ENCODE measurements at places on chromosomes 5 and 9.

DNA sequence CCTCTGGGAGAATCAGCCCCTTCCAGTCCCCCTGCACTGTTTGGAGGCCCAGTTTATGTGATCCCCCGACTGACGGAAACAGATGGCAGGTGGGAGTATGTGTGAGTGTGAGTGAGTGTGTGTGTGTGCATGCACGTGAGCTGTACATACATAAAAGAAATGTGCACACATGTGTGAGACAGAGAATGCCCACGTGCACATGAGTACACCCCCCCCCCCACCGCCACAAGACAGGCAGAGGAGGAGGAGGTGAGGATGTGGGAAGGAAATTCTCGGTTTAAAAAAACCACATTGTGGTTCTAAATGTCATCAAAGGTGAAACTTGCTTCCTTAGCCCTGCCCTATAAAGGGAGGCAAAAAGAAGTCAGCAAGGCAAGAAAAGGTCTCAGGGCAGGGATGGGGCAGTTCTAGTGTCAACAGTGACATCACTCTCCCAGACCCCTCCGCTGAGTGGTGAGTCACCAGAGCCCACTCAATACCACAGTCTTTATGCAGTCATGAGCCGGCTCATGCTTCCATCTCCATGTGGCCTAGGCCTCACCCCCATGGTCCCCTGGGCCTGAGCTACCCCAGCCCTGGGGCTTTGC, 79.2 kb upstream of the HSPA9 start:
- peak; percentile 14 for DNase-seq

GRCh38 chr9:134346840-134347583, 20.8 kb downstream of the RXRA start:
- DNase-seq, result no peak

- DNase-seq, result no peak
Observed at GRCh38 chr5:112436144-112436543, 17.1 kb upstream of the EPB41L4A start.

GRCh38 chr9:15271403-15271802, 35.6 kb downstream of the TTC39B start:
- DNase-seq, result no peak

DNA sequence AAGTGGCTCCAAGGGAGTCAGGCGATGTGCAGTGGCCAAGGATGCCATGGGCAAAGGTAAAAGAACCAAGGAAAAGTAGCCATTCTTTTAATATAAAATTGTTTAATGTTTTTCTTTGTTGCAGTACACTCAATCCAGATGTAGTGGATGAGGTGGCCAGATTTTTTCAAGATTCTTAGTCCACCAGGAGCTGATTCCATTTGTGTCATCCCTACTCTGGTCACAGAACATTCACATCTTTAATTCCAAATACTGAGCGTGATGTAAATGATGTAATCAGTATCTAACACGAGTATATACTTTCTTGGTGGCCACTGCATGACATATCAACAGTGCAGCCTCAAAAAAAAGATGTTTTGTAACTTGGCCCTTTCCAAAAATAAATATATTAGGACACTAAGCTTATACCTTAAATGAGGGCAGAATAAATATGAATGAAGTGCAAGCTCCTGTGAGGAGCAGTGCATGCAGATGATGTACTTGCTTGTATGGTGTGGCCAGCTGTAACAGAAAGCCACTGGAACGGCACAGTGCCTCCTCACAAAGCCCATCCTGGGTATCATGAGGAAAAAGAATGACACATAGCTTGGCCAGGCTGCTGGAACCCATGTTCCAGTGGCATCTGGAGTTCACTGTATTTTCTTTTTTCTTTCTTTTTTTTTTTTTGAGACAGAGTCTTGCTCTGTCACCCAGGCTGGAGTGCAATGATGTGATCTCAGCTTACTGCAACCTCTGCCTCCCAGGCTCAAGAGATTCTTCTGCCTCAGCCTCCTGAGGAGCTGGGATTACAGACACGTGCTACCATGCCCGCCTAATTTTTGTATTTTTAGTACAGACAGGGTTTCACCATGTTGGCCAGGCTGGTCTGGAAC, 6.5 kb upstream of the SPATA24 start:
- no peak for DNase-seq

Data from stimulated activated CD8-positive, alpha-beta memory T cell treated with anti-CD3 and anti-CD28 coated beads, Interleukin-4, amount 100 ng/mL, for 1 hour (primary cell).